GM12891 (cell line): ENCODE measurements at places on chromosomes 2 and 18.

DNA sequence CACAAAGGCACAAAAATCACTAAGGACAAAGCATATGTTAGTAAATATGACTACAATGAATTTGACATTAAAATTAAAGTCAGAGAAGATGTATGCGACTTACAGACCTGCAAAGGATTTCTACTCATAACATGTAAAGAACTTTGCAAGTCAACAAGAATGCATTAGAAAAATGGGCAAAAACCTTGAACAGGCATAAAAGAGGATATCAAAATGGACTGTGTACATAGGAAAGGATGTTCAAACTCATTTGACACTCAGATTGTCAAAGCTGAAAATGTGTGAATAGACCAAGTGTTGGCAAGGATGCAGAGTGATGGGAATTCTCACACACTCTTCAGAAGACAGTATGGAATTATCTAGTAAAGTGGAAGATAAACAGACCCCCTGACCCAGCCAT lies 94.9 kb downstream of the MYOM1 start:
- DNase-seq, result no peak

GRCh38 chr2:157444641-157445040 lies 752 bp upstream of the CYTIP start:
- DNase-seq, result no peak

- DNase-seq, result no peak
Observed at GRCh38 chr2:21939967-21940366, 816.2 kb downstream of the TDRD15 start.

DNA sequence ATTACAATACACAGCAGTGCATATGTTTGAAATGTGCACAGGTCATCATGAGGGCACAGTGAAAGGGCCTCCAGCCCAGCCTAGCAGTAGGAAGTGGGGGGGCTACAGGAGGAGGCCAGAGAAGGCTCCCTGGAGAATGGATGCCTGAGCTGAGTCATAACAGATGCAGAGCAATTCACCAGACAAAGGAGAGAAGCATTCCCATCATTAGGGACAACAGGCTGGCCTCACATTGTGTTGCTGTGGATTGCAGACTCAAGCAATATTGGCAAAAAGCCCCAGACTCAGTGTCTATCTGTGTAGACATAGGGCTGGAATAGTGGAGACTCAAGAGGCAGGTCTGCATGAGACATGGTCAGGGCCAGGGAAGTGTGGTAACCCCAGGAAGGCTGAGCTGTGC lies 329.9 kb downstream of the DLGAP1 start:
- no peak for DNase-seq
